Liver (tissue), 10 donors: ENCODE measurements at places on chromosomes 11 and 22. TPM values are rescaled to one million over a fixed set of nuclear protein-coding genes. Genes with fewer than 3 reads are reported as not detected.
A peak's percentile ranks its signal among the peaks of the same experiment; 100 is the strongest.

The C11orf98 gene
- polyA plus RNA-seq = 49.9 TPM

The SEPTIN3 gene
- 0.07 TPM for polyA plus RNA-seq

The HSPB2 gene
- polyA plus RNA-seq = 0.85 TPM

The SMTNL1 gene
- polyA plus RNA-seq = not detected

The KLHL35 gene
- 0.07 TPM for polyA plus RNA-seq

The RFPL2 gene
- 0.07 TPM for polyA plus RNA-seq

The NTM gene
- 0.08 TPM for polyA plus RNA-seq

DNA sequence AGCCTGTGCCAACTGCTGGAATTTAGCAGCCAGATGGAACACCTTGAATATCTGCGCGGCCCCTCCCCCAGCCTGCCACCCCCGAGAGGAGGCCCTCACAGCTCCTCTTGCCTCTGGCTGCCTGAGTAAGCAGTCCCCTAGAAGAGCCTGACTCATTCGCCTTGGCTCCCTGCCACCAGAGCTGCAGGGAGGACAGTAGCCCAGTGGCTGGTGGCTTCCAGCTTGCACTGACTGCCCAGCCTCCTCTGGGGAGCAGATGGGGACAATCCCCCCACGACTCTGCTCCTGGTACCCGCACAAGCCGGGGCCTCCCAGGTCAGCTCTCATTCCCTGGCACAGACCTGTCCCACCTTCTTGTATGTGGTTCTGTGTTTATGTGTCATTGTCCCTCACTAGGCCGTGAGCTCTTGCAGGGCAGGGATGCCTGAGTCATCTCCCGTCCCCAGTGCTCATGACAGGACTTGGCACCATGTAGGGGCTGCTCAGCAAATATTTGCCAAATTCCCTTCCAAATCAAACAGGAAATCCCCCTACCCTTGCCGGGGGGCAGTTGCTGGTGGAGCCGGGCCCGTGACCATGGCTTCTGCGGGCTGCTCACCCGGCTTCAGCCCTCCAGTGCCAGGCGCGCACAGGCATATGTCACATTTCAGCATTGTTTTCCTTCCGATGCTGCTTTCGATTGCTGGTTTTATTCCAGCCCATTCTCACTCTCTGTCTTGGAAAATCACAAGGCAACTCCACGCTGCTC lies 43.6 kb downstream of the CACNG2 start:
- peak; percentile 61 for DNase-seq

- DNase-seq = no peak
Measured at GRCh38 chr11:100555931-100556330, 131.2 kb upstream of the ARHGAP42 start.

DNA sequence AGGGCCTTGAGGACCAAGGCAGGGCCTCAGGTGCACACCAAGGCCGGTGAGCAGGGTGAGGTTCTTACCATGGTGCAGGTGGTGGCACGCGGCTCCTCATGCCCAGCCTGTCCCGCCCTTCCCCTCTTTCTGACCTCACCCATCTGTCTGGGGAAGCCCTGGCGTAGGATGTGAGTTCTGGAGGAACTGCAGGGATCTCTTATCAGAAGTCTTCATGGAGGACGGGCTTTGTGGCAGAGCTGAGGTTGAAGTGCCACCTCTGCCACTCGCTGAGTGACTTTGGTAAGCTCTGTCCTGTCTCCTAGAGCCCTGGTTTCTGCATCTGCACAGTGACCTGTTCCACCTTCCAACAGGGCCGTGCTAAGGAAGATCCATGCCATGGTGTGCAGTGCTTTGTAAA lies 49.1 kb downstream of the LRRC32 start:
- DNase-seq = no peak

GRCh38 chr22:41021613-41022454 lies 70.6 kb upstream of the EP300 start:
- DNase-seq = peak; percentile 63

DNA sequence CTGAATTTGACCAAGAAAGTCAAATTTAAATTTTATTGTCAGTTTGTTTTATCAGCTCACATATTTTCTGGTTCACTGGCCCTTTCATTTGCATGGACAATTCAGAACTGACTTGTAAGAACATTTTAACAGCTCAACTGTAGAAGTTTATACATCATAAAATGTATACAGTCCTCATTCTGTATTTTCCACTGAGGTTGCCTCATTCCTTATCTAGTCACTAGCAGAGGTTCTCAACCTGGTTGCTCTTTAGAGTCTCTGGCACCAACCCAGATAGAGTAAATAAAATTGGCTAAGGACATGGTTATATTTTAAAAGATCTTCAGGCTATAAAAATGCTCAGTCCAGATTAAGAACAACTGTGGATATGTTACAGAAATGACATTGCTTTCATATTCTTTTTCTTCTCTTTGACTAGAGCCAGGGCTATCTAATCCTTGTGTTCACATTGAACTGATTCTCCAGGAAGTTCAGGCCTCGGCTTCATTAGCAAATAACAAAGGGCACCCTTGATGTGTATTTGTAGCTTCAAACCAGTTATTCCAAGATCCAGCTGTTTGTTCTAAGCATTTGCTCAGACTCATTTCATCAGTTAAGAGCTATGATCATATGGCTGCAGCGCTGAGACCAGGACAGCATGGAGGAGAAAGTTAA lies 782.5 kb downstream of the ETS1 start:
- DNase-seq = no peak

DNA sequence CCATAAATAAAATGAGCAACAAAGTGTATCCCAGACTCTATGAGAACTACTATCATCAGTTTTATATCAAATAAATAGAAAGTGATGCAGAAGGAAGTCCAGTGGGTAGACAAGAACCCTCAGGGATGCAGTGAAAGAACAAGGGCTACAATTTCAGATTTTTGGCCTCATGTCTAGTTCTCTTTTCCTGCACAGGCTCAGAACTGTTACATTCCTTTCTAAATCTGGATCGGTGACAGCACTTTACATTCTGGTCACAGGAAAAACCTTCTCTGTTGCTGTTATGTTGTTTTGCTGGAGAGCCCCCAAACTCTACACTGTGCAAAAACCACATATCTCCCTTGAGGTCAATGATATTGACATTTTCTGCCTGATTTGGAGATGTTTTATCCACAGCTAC lies 108.8 kb upstream of the ANO5 start:
- DNase-seq = no peak

- peak; percentile 77 for DNase-seq
Measured at GRCh38 chr11:117426297-117426685, 98.6 kb downstream of the CEP164 start.

DNA sequence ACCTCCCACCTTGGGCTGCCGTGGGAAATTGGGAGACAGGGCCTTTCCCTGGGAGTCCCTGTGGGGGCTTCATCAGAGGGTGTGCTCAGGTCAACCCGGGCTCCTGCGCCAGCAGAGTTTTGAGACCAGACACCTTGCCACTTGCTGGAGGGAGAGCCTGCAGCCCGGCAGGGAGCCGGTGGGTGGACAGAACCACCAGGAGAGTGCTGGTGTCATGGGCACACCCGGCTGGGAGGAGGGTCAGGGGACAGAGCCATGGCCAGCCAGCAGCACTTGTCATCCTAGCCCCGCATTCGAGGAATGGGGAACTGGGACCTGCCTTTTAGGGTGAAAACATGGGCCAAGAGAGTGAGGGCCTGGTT lies 209.3 kb downstream of the TBC1D22A start:
- DNase-seq = no peak

DNA sequence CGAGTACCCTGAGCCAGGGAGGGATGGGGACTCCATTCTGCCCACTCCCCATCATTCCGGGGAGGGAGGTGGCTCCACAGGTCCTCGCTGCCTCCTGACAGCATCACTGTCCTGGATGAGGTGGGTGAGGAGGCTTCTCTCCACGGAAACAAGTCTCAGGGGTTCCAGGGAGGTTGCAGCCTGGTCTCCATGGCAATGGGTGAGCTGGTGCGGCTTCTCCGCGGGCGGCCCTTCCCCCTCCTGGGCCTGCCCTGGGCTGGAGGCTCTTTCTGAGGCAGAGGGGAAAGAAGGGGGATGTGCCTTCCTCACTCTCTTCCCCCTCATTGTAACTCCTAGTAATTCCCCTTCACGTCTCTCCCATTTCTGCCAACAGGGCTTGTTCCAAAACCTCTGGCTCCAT lies 37.1 kb upstream of the PARVG start:
- DNase-seq = no peak

DNA sequence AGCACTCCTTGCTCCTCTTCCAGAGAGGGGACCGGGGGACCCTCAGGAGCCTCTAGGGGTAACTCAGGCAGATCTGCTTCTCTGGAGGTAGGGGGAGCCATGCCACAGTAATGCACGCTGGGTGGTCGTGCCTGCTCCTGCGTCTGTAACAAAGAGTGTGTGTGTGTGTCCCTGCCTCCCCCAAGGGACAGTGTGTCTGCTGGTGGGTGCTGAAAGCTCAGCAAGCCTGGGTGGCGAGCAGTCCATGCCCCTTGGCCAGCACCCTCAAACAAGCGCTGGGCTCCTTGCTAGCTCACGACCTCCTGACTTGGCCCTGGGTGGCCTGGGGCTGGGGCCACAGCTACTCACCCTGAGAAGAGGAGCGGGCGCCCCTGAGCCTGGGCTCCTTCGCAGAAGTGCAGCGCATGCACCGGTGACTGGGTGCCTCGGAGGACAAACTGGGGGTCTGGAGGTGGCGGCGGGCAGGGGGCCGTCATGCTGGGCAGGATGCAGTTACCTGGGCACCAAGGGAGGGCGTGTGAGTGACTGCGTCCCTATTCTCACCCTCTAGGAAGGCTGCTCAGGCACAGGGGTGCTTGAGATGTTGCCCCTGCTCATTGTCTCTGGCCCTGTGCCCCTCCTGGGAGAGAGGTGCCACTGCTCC lies 33.7 kb downstream of the GNB1L start:
- DNase-seq = no peak

DNA sequence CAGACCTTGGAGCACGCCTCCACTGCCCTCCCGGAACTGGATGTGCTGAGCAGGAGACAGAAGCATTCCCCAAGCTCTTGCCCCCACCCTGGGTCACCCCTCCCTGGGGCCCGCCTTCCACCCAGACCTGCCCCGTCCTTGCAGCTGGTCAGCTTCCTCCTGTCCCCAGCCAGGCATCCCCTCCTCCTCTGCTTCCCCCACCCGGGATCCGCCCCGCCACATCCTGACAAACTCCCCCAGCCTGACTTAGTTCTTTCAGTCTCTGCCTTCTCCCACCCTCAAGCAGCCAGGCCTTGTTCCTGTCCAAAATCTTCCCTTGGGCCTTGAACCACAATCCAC lies 1.1 kb upstream of the PLXNB2 start:
- no peak for DNase-seq

- DNase-seq = no peak
Measured at GRCh38 chr11:128757235-128757711, 63.4 kb downstream of the FLI1 start.

DNA sequence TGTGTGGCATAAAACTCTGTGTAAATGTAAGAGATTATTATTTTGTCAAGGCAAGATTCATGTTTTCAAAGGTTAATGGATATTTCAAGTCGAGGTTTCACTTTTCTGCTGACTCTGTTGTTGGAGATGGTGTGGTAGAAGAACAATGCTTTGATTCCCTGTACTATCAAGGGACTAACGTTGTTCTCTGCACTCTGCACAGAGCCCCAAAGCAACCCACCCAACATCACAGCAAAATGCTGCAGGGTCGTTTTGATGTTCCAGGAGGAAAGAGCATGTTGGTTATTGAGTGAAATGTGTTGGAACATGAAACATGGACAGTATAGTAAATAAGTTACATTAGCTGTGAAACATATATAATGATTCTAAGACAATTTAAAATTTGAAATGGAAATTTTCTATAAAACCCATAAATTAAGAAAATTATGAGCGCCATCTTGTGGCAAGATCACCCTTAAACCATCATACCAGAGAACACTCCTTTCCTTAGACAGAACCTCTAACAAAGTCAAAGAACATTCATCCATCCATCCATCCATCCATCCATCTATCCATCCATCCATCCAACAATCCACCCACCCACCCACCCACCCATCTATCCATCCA lies 164.4 kb upstream of the ZBED5 start:
- DNase-seq = no peak
